ENCODE measurements at places on chromosomes 2 and 18.

GRCh38 chr2:27810455-27810854 lies 38.9 kb downstream of the MRPL33 start:
- DNase-seq = no peak

DNA sequence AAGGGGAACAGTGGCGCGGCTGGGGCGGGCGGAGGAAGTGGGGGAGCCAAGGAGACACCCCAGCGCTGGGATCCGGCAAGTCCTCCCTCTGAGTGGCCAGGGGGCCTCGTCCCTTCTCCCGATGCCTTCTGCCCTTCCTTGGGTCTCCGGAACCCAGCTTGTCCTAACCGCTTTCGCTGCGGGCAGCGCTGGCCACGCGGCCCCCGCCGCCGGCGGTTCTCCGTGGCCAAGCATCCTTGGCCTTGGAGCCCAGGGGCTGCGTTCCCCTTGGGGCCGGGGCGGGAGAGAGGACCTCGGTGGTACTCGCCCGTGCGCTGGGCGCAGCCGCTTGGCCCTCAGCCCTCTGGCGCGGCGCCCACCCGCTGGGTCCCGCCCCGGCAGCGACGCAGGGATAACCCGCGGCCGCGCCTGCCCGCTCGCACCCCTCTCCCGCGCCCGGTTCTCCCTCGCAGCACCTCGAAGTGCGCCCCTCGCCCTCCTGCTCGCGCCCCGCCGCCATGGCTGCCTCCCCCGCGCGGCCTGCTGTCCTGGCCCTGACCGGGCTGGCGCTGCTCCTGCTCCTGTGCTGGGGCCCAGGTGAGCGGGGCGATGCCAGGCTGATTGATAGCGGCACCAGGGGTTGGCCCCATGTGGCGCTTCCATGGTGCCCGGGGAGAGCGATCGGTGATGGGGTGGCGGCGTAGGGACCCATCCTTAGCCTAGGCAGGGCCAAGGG lies 128.7 kb downstream of the UXS1 start:
- no peak for DNase-seq

DNA sequence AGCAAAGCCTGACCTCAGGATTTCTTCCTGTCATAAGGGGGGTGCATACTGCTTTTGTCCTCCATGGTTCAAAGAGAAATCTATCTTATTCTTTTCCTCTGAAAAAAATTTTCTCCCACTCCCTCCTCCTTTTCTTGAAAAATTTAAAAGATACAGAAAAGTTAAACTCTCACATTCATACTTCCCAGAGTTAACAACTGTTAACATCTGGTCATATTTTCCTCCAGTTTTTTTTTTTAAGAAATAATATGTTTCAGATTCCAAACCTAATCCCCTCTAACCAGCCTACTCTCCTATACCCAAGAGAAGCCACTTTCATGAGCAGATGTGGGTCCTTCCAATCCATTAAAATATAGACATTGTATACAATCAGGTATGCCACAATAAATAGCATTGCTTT lies 378.9 kb upstream of the HNRNPA3 start:
- no peak for DNase-seq

DNA sequence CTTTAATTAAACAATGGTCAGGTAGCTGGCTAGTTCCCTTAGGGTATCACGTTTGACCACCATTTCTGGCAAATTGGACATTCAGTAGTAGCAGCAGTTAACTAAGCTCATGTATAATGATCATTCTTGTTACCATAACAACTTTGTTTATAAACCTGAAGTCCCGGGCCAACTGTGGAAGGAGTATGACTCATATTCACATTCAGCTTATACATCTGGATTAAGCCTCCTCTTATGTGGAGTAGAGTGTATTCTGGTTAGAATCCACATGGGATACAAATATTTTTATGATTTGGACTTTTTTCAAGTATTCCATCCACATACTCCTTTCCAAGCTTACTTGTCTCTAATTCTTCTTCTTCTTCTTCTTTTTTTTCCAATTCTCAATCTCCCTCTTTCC lies 70.3 kb upstream of the ZSWIM2 start:
- no peak for DNase-seq

GRCh38 chr2:185921048-185921756 lies 182.6 kb downstream of the FSIP2 start:
- no peak for DNase-seq

DNA sequence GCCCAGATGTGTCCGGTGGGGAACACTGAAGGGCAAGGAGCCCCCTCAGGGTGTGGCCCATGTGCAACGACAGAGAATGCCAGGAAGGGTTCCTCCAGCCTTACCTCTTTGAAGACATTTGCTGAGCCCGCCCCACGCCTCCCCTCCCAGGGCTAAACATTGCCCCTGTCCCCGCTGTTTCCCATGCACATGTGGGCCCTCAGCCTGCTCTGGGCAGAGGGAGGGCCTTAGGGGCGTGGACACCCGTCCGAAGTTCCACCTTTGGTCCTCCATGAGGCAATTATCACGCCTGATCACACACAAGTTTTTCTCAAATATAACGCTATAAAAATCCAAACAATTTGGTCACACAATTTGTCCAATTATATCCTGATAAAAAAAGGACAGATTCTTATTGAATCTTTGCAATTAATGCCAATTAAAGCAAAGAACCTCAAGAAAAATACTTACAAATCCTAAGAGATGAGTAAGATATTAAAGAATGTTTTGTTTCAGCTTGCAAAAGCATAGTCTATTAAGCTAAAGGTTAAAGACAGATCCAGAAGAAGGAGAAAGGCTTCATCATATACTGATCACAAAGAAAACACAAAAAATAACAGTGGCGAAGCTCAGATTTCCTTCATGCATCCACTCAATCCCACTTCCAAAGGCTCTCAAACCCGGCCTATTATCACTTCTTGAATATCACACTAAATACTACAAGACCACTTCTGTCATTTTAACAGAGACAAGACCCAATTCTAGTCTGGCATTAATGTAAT lies 55.2 kb upstream of the LDLRAD4 start:
- DNase-seq = no peak

GRCh38 chr18:13216711-13217465 lies 1.7 kb upstream of the LDLRAD4 start:
- DNase-seq = no peak

- no peak for DNase-seq
Measured at GRCh38 chr2:240413813-240414429, 21.5 kb upstream of the GPC1 start.

- DNase-seq = no peak
Measured at GRCh38 chr18:67278984-67279383, 237.5 kb downstream of the DSEL start.

DNA sequence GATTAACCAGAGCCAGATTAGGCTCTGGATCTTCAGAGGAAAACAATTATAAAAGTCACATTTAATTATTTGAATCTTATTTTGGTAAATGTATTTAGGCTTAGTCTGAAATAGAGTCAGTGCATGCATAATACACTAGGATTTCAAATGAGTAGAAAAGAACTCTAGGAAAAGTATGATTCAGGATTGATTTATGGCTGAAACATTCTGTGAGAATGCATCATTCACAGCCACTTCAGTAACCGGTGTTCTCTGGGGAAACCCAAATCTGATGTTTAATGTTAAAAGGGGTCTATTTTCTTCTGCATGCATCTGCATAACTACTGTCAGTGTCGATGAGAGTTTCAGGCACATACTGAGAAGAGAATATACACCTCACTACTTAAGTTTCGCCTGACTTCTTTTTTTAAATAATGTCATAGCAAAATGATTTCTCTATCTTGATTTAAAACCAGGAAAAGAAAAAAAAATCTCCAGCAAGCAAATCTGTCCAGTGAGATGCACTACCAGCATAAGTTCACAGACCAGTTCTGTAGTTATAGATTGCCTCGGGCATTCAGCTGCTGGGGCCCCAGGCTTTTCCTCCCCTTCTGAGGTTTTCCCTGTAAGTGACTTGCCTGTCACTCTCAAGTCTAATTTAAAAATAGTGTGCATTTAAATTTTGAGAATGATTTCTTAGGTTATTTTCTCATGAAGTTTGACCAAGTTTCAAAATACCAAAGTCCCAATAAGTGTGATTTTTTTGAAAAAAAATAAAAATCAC lies 501.5 kb downstream of the NR4A2 start:
- DNase-seq = no peak

DNA sequence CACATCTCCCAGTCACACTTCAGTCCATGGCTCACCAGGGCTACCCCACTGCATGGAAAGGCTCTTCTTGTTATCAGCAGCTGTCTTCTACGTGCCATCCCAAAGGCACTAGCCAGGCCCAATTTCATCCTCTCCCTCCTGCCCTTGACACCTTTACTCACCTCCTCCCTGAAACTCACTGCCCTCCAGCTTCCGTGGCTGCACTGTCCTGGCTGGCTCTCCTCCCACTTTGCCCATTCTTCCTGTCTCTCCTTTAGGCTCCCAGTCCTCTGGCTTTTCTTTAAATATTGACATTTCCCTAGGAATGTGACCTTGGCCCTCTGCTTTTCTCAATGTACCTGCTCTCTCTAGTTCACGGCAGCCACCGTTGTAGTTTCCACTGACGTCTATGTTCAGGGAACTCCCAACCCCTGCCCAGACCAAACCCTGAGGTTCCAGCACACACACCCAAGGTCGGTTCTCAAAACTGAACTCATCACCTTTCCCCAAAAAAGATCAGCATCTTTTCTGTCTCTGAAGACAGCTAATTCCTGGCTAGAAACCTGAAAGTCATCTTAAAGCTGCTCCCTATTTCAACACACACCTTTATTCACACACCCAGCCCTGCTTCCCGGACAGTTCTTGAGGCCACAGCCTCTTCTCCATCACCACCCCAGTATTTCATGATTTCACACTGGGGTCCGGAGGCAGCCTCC lies 36.7 kb downstream of the WDFY1 start:
- no peak for DNase-seq

- DNase-seq = no peak
Measured at GRCh38 chr2:69685321-69686048, 41.9 kb upstream of the AAK1 start.

- no peak for DNase-seq
Measured at GRCh38 chr2:212428681-212429478, 109.7 kb downstream of the ERBB4 start.

DNA sequence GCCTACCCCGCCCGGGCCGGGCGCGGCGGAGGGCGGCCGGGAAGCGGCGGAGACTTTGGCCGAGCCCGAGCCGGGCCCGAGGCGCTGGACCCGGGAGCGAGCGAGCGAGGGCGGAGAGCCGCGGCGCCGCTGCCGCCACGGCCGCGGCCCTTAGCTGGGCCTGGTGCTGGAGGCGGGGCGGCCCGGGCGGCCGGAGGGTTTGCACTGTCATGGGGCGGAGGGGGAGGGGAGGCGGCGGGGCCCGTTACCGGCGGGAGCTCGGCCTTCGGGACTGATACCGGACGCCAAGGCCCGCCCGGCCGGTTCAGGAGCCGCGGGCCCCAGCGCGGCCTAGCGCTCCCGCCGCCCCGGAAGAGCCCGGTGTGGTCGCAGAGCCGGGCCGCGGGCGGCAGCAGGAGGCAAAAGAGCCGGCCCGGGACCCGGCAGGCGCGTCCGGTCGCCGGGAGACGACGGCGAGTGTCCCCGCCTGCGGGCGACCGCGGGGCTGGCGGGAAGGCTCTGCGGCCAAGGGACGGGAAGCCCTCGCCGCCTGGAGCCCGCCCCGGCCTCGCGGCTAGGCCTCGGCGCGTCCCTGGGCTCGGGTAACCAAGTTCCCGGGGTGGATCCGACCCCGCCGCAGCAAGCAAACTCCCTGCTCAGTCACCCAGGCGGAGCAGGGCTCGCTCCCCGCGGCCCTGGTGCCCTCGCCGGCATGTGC lies 697 bp downstream of the KCMF1 start:
- no peak for DNase-seq

GRCh38 chr2:37622450-37623100 lies 48.9 kb downstream of the CDC42EP3 start:
- no peak for DNase-seq

DNA sequence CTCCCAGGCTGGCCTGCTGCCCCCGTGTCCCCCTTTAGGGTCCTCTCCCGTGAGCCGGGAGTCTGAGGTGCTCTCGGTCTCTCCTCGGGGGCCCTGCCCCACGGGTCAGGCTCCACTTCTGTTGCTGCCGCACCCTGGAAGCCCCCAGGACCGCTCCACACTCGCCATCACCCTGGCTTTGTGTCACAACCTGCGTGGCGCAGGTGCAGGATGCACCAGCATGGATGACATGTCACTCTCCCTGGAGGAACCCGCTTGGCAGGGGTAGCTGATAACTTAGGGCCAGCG lies 10.8 kb upstream of the ARHGEF4 start:
- DNase-seq = no peak

GRCh38 chr2:16208921-16209320 lies 268.6 kb downstream of the MYCN start:
- DNase-seq = no peak

DNA sequence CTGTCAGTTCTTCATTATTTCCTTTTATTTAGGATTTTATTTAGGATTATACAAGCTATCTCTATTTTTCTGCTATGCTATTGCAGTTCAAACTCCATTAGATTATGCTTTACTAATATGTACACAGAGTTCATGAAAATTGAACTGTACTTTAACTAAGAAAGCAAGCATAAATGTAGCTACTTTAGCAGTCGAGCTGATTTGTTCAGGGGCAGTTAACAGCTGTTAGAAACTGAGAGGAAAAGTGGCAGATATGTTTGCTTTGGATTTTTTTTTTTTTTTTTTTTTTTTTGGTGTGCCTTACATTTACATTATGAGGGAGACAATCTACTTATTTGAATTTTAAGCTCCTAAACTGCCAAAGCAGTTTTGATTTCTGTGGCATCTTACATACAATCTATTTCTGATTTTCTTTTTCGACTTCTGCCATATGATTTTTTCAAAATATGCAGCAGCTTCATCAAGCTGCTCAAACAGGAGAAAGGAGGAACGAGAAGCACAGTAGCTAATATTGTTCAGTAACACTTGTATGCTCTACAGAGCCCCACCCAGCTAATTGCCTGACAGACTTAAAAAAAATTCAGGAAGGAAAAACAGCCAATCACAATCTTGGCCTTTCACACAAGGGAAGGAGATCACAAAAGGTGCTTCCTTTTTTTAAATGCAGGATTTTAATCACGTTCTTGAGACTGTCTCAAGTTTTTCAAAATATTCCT lies 233.4 kb upstream of the SIX3 start:
- DNase-seq = no peak

GRCh38 chr2:237542001-237542704 lies 24.2 kb upstream of the PRLH start:
- DNase-seq = no peak

Measured in Panc1 (cell line).